HL-60 (cell line): ENCODE measurements at places on chromosomes 11 and 22.

GRCh38 chr22:27580311-27580897 lies 221.2 kb downstream of the MN1 start:
- no peak for DNase-seq

- DNase-seq = no peak
These were observed 175.6 kb upstream of the TENM4 start for GRCh38 chr11:79616392-79616851.

GRCh38 chr11:23730307-23730998 lies 766.4 kb upstream of the LUZP2 start:
- no peak for DNase-seq

DNA sequence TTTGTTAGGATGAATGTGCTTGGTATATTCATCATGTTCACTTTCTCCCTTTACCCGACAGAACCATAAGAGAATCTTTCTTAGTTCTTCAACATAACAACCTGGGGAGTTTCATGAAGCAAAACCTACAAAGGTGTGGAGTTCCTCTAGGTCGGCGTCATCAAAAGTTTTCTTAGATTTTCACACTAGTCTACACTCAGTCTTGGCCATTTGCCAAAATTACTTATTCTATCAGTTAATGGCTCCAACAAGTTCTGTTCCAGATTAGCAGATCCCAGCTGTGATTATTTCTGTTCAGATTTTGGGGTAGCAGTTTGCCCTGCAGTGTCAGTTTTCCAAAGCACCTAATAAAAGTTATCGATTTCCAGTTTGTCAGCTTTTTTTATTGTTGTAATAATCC lies 935.8 kb upstream of the RAG2 start:
- no peak for DNase-seq

- DNase-seq = no peak
These were observed 791.7 kb downstream of the FAM181B start for GRCh38 chr11:81941998-81942397.

DNA sequence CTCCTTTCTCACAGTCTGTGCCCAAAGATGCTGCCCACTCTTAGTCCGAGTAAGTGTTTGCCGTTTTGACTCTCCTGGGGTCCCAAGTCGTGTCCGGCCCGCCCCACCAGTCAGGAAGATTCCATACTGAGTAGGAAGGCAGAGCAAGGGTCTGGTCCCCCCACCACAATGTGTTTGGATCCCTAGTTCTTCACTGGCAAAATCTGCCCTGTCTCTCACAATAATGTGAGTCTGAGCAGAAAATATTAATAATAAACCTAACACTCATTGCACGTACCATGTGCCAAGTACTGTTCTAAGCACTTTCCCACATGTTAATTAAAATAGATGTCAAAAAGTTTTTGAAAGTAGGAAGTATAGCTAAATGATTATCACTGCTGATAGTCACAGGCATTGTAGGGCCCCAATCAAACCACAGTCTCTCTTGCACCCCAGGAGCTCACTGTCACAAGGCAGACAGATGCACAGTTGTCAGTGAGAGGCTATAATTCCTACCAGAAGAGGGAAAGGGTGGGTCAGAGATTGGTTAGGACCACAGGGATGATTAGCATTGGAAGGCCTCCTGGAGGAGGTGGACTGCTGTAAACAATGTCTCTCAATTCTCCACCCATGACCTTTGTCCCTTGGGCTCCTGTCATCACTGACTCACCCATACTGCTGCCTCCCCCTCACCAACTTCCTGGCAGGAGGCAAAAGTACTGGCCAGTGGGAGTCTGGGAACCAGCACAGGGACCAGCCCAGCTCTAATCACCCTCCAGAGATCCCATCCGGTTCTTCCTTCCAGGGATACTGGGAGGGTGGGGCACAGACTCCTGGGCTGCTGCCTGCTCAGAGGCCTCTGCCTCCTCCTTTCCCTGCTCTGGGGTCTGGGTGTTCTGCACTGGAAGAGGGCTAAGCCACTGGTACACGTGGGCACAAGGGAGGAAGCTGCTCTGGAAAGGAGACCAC lies 1.0 kb upstream of the POLD4 start:
- peak; percentile 85 for DNase-seq

GRCh38 chr11:88644724-88645123 lies 307.2 kb upstream of the CTSC start:
- no peak for DNase-seq

DNA sequence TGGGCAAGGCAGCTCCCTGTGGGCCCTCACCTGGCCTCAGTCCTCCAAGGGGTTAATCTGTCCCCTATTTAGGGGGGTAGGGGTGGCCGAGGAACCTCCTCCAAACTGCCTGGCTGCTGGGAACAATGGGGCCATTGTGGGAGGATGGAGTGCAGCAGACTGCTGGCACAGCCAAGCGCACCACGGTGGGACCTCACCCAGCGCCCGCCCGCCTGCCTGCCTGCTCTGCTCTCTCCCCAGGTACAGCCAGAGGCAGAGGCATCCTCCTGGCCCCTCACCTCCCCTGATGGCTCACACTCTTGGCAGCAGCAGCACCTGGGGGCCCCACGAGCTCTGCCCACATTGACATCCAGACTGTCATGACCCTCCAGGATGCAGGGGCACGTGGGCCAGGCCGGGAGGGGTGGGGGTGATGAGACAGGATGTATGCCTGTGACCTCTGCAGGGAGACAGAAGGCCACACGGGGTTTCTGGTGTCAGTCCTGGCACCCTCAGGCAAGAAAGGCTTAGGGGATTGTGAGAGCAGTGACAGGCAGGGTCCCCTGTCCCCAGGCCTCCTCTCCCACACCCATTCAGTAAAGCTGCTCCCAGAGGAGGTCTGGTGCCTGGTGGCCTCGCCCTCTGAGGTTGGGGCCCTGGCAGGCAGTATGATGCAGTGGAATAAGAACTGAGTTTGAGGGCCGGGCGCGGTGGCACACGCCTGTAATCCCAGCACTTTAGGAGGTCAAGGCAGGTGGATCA lies 11.4 kb downstream of the BCL9L start:
- no peak for DNase-seq

DNA sequence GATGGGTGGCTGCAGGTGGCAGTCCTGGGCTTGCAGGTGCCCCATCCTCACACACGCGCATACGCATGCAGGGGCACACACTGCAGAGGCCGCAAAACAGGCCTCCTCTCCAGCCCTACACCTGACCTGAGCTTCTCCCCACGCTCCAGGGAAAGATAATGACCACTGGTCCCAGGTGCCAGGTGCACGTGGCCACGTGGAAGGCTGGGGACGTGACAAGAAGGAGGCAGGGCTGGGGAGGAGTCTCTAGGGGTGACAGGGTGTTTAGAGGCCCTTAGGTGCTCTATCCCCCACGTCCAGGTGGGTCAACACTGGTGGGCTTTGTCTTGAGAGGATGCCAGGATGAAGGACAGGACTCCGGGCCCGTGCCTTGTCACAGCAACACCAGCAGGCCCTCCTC lies 23.5 kb upstream of the CPT1A start:
- no peak for DNase-seq

GRCh38 chr11:115067471-115067870 lies 389.1 kb downstream of the NXPE2 start:
- no peak for DNase-seq

- no peak for DNase-seq
These were observed 209.7 kb upstream of the ARHGAP20 start for GRCh38 chr11:110921742-110922521.

- no peak for DNase-seq
These were observed 11.9 kb downstream of the KCNJ4 start for GRCh38 chr22:38442967-38443627.

GRCh38 chr22:46075764-46076531 lies 74.4 kb upstream of the PPARA start:
- DNase-seq = no peak

- peak; percentile 53 for DNase-seq
These were observed 38.3 kb upstream of the CEP295 start for GRCh38 chr11:93623179-93623578.

GRCh38 chr22:20254975-20255946 lies 12.9 kb downstream of the RTN4R start:
- DNase-seq = no peak

- DNase-seq = no peak
These were observed 75.1 kb downstream of the INSC start for GRCh38 chr11:15189641-15190365.

- no peak for DNase-seq
These were observed 708.9 kb upstream of the CCDC179 start for GRCh38 chr11:23569134-23569533.

GRCh38 chr22:44451016-44451415 lies 47.0 kb downstream of the RTL6 start:
- no peak for DNase-seq

GRCh38 chr11:121715405-121715804 lies 262.6 kb upstream of the SORL1-AS1 start:
- DNase-seq = no peak

- no peak for DNase-seq
These were observed 78.2 kb downstream of the KCNC1 start for GRCh38 chr11:17812865-17813187.

GRCh38 chr11:12077535-12078280 lies 32.7 kb upstream of the MICAL2 start:
- DNase-seq = no peak

GRCh38 chr11:19076744-19077589 lies 16.4 kb upstream of the MRGPRX2 start:
- peak; percentile 40 for DNase-seq

- no peak for DNase-seq
These were observed 322.2 kb downstream of the BRD1 start for GRCh38 chr22:49505337-49506009.

DNA sequence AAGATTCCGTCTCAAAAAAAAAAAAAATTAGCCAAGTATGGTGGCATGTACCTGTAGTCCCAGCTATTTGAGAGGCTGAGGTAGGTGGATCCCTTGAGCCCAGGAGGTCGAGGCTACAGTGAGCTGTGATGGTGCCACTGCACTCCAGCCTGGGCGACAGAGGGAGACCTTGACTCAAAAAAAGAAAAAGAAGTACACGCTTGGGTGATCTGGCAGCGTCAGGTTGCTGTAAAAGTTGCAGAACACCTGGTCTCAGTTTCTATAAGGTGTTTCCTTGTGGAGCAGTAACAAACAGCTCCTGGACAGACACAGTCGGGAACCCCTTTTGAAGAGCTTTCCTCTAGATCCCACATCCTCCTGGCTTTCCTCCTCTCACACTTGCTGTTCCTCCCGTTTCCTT lies 45.8 kb downstream of the SCGB1A1 start:
- DNase-seq = no peak

GRCh38 chr11:36441610-36442208 lies 68.4 kb downstream of the TRAF6 start:
- DNase-seq = no peak

- peak; percentile 12 for DNase-seq
These were observed 41.2 kb upstream of the KCNQ1OT1 start for GRCh38 chr11:2741006-2741376.

GRCh38 chr22:25382762-25383161 lies 163.3 kb downstream of the CRYBB2 start:
- DNase-seq = no peak

DNA sequence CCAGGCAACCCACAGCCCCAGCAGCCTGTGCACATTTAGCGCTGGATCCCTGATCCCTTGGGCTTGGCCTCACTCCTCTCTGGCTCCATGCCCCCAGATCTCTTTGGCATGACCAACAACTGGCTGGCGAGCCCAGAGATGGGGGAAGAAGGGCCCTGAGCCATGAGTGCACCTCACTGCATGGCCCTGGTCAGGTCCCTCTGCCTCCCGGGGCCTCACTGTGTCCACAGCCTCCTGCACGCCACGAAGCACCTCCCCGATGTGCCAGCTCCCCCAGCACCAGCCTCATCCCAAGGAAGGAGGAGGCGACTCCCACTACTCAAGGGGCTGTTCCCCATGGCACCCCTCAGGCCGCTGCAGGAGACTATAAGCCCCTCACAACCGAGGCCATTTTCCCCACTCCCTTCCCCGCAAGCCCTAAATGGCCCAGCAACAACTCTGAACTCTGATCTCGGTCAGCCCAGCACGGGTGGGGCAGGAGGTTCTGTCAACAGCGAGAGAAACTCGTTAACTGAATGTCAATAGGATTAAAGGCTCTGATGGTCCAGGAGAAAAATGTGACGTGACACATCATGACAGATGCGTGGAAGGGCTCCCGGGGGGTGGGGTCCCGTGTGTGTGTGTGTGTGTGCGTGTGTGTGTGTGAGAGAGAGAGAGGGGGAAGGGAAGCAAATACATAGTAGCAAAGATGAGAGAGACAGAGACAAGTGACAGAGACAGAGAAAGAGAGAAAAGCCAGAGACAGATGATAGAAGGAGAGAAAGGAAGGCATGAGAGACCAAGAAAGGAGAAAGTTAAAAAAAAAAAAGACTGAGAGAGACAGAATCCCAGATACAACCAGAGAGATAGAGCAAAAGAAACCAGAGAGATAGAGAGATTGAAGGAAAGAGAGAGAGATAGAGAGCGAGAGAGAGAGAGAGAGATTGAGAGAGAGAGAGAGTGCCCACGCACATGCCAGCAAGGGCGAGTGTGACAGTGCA lies 28.4 kb upstream of the SYT7 start:
- DNase-seq = no peak

- no peak for DNase-seq
These were observed 2.4 kb downstream of the LRRC10B start for GRCh38 chr11:61510974-61511373.

DNA sequence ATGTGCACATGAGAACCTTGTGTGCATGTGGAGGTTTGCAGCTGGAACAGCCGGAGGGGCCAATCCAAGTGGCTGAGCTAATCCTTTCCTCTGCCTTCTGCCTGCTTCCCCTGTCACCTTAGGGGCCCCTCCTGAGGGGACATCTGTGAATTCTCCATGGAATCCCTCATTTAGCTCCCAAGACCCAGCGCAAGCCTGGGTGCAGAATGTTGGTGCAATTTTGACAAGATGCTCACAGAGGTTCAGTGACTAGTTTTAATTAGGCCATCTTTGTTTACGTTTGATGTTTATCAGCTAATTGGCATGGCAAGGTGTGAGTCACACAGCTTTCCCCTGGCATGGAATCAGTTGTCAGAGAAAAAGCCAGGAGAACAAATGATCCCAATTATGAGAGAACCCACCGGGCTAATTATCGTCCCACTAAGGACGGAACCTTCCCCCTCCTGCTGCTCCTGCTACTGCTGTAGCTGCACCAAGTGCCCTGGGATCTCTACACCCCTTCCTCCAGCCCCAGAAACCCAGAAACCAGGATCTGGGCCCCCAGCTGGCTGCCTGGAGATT lies 63.6 kb upstream of the PAX6 start:
- DNase-seq = no peak

- DNase-seq = no peak
These were observed 4.1 kb downstream of the ST3GAL4 start for GRCh38 chr11:126359431-126360048.

- DNase-seq = peak; percentile 22
These were observed 67.0 kb upstream of the TBCEL start for GRCh38 chr11:120956710-120957495.
